ENCODE measurements at places on chromosomes 11 and 22.

GRCh38 chr22:45105281-45105702, 58.4 kb upstream of the NUP50 start:
- no peaks in the 10 kb centered on the region for H3K36me3 ChIP-seq
- peaks cover 5% of the 10 kb centered on the region for H3K4me1 ChIP-seq
- DNase-seq: no peak
- H3K27me3 ChIP-seq: peaks cover 5% of the 10 kb centered on the region
- H3K4me3 ChIP-seq: no peak overlapping the region
- no peak overlapping the region for H3K27ac ChIP-seq

- peaks cover 7% of the 10 kb centered on the region for H3K36me3 ChIP-seq
- no peak overlapping the region for H3K27ac ChIP-seq
- no peak overlapping the region for H3K4me3 ChIP-seq
- peaks cover 5% of the 10 kb centered on the region for H3K27me3 ChIP-seq
Measured at GRCh38 chr11:78304201-78304600, 113.4 kb downstream of the GAB2 start.

GRCh38 chr11:1863352-1864216, 10.7 kb downstream of the LSP1 start:
- peaks cover 3% of the 10 kb centered on the region for H3K4me1 ChIP-seq
- H3K4me3 ChIP-seq: no peak overlapping the region
- no peaks in the 10 kb centered on the region for H3K27me3 ChIP-seq
- H3K27ac ChIP-seq: no peak overlapping the region
- DNase-seq: peak; percentile 56
- no peaks in the 10 kb centered on the region for H3K36me3 ChIP-seq

DNA sequence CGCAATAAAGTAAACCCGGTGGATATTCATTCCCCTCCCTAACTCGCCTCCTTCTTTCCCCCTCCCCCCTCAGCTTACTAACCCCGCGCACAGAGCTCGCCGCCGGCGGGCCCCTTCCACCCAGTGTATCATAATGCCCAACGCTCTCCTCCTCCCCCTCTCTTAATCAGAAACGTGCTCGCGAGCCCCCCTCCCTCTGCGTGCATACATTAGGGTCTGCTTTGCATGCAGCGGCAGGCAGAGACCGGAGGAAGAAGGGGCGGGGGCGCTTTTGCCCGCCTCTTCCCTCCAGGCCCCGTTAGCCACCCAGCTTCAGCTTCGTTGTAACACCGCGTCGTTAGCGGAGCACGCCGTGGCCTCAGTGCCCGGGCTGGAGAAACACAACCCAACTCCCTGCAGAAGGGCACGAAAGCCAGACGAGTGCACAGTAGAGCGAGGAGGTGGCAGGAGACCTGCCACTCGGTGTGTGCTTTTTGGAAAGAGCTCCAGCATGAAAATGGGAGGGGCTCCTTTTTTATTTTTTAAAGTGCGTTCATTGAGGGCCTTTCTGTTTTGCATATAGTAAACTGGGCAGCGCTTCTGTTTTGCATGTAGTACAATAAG, 901 bp upstream of the KMT2A start:
- peak overlapping the region; percentile 86 for H3K4me3 ChIP-seq
- H3K36me3 ChIP-seq: no peaks in the 10 kb centered on the region
- peak; percentile 87 for DNase-seq
- H3K27me3 ChIP-seq: peaks cover 13% of the 10 kb centered on the region

GRCh38 chr11:27688076-27688475, 12.2 kb downstream of the BDNF start:
- peak overlapping the region; percentile 82 for H3K27ac ChIP-seq
- peaks cover 12% of the 10 kb centered on the region for H3K4me1 ChIP-seq
- no peaks in the 10 kb centered on the region for H3K36me3 ChIP-seq
- peak; percentile 29 for DNase-seq
- H3K4me3 ChIP-seq: no peak overlapping the region

DNA sequence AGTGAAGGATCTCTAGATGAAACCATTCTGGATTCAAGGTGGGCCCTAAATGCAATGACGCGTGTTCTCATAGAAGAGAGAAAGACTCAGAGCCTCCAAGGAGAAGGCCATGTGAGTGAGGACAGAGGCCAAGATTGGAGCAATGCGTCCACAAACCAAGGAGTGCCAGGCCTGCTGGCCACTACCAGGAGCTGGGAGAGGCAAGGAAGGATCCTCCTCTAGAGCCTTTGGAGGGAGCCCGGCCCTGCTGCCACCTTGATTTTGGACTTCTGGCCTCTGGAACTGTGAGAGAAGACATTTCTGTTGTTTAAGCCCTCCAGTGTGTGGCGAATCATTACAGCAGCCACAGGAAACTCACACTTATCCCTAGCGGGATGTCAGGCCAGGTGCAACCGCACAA, 52.7 kb upstream of the SHANK2 start:
- no peak overlapping the region for H3K4me3 ChIP-seq
- H3K4me1 ChIP-seq: peaks cover 9% of the 10 kb centered on the region
- H3K36me3 ChIP-seq: peaks cover 4% of the 10 kb centered on the region
- no peak for DNase-seq
- H3K27me3 ChIP-seq: peaks cover 10% of the 10 kb centered on the region

DNA sequence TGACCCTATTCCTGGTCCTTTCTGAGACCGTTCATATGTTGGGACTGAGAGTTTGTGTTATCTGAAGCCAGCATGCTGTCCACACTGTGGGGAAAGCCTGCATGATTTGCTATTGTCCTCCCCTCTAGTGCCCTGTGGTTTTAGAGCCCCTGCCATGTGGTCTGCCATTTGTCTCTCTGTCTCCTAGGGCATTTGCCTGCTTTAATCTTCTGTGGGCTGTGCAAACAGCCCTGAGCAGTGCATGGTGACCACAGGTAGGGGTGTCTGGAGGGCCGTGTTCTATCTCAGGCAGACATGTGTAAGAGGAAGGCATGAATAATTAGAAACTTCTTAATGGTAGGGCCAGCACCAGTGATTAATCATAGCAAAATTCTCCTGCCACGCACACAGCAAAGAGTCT, 23.0 kb downstream of the AMPD3 start:
- peaks cover 4% of the 10 kb centered on the region for H3K4me1 ChIP-seq
- peaks cover 6% of the 10 kb centered on the region for H3K36me3 ChIP-seq
- H3K27me3 ChIP-seq: peaks cover 7% of the 10 kb centered on the region
- H3K4me3 ChIP-seq: no peak overlapping the region
- H3K27ac ChIP-seq: no peak overlapping the region
- DNase-seq: no peak

DNA sequence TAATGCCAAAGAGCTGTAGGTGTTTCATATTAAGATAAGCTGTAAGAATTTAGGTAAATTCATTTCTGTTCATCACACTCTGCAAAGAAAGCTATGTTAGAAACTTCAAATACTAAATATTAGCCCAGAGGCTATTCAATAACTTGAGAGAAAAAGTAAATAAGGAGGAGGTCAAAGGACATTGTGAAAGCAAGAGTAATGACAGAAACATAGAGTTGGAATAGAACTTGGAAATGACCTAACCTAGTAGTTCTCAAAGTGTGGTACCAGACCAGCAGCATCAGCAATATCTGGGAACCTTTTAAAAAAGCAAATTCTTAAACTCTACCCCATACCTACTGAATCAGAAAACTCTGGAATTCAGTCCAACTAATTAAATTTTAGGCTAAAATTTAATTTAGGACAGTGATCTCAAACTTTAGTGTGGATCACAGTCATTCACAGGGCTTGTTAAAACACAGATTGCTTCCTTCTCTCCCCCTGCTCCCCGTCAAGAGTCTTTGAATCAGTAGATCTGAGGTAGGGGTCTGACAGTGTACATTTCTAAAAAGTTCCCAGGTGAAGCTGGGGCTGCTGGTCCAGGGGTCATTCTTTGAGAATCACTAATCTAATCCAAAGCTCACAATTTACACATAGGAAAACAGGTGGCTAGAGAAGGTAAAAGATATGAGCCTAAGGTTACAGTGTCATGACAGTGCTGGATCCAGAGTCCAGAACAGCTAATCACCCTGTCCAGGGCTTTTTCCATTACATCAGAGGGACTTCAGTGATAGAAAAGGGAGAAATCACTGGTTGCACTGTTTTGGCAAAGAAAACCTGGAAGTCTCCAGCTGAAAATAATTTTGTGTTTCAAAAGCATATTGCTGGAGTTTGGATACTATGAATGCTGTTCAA, 241.1 kb downstream of the SOX6 start:
- no peak overlapping the region for H3K4me3 ChIP-seq
- no peak overlapping the region for H3K27ac ChIP-seq
- no peaks in the 10 kb centered on the region for H3K36me3 ChIP-seq
- DNase-seq: no peak
- peaks cover 14% of the 10 kb centered on the region for H3K4me1 ChIP-seq

GRCh38 chr22:29069463-29069862, 3.4 kb upstream of the KREMEN1 start:
- DNase-seq: no peak
- H3K27me3 ChIP-seq: peaks cover 12% of the 10 kb centered on the region

DNA sequence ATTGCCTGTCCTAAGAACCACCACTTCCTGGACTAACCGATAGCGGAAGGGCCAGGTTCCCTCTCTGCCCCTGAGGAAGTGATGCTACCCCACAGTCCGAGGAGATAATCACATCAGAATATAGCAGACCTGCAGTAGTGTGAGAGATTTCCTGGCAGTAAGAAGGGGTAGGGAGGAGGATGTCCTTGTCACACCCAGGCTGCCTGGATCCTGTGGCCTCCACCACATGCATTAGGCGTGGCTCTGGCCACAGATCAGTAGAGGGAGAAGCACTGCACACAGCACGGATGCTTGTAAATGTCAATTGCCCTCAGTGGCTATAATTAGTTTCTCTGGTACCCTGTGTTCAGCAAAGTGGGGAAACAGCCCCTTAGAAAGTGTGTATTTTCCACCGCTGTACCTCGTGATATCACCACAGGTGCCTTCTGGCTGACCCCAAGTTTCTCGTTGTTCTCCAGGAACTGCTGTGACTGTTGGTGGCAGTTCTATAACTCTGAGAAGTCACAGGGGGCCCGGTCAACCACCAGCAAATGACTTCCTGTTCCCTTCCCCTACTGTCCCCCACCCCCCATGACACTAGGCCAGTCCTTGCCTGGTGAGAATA, 61.8 kb downstream of the UBASH3B start:
- no peak for DNase-seq
- H3K4me3 ChIP-seq: no peak overlapping the region
- no peak overlapping the region for H3K27ac ChIP-seq
- peaks cover 5% of the 10 kb centered on the region for H3K4me1 ChIP-seq

DNA sequence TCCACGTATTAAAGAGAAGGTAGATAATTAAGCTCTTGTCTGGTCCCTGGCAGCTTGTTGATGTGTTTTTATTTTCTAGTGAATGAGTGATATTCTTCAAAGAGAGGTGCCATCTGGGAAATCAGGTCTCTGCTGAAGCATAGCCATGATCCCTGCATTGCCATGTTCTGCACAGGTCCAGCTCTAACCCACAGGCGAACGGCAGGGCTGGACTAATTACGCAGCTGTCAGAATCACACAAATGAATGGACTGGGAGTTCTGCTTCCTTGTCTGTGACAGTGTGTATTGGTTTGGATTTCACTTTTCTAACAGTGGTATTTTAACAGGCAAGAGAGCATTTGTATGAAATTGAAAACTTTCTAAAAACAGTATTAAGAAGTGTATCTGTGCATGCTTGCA, 235.6 kb downstream of the FAT3 start:
- no peaks in the 10 kb centered on the region for H3K27me3 ChIP-seq
- no peak overlapping the region for H3K4me3 ChIP-seq
- DNase-seq: no peak

DNA sequence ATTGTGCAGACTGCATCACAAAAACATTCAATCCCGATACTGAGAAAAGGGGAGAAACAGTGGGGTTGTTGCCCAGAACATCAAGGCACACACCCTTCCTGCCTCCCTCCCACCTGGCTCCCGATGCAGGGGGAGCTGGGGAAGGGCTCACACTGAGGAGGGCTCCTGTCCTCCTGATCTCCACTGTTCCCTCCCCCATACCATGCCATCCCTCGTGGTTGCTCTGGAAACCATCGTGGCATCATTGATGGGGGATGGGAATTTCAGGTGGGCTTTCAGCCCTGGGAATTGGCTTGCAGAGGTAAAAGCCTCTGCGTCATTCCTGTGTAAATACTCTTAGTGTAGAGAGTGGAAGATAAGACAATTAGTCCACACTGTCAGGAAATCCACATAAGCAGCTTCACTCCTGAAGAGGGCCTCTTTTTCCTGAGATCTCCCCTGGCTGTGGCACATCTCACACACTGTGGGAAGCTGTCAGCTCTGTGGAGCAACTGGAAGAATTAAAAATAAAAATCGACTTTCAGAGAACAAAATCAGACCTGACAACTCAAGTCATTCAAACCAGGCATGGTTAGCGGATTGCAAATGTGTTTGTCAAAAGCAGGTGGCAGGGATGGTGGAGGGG, 176.0 kb downstream of the CHST1 start:
- H3K27ac ChIP-seq: no peak overlapping the region
- H3K4me1 ChIP-seq: peaks cover 11% of the 10 kb centered on the region
- H3K4me3 ChIP-seq: no peak overlapping the region
- peaks cover 6% of the 10 kb centered on the region for H3K36me3 ChIP-seq
- DNase-seq: no peak
- peaks cover 3% of the 10 kb centered on the region for H3K27me3 ChIP-seq

DNA sequence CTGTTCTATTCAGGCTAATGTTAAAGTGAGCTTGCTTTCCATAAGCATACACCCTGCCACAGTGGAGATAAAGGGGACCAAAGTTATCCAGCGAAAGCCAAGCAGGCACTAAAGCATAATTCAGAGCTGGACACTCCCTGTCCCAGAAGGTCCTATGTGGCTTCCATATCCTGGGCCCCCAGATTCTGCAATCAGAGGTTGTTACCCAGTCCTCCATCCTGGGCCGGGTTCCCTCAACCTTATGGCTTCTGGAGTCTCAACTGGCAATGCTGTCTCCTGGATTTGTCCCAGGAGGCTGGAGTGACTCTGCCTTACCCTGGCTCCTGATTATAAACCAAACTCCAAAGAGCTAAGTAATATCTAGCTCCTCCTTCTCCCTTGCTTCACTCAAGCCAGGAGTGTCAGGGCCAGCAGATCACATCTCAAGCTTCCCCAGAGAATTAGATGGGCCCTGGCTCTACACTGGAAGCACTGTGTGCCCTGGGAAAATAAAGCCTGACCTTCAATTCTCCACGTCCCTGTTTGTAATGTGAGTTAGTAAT, 14.0 kb upstream of the SMIM35 start:
- DNase-seq: no peak
- H3K4me3 ChIP-seq: peak overlapping the region; percentile 74
- H3K36me3 ChIP-seq: peaks cover 4% of the 10 kb centered on the region
- H3K27ac ChIP-seq: peak overlapping the region; percentile 98
- H3K4me1 ChIP-seq: peaks cover 52% of the 10 kb centered on the region
- H3K27me3 ChIP-seq: peaks cover 11% of the 10 kb centered on the region

DNA sequence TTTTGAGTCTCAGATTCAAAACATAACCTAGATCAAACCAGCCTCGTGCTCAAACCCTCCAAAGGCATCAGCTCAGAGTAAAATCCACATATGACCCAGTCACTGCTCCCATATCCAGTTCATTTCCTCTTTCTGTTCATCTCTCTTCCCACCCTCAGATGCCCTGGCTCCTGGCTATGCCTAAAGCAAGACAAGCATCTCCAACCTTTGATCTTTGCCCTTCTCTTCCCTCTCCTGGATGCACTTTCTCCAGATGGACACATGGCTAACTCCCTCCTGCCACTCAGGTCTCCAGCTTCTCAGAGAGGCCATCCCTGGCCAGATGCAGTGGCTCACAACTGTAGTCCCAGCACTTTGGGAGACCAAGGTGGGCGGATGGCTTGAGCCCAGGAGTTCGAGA, 14.3 kb upstream of the CREB3L1 start:
- peaks cover 13% of the 10 kb centered on the region for H3K36me3 ChIP-seq
- no peak overlapping the region for H3K27ac ChIP-seq
- H3K4me3 ChIP-seq: peak overlapping the region; percentile 16
- no peak for DNase-seq
- peaks cover 4% of the 10 kb centered on the region for H3K4me1 ChIP-seq
- peaks cover 10% of the 10 kb centered on the region for H3K27me3 ChIP-seq

- no peaks in the 10 kb centered on the region for H3K36me3 ChIP-seq
- H3K4me3 ChIP-seq: peak overlapping the region; percentile 78
- peak overlapping the region; percentile 95 for H3K27ac ChIP-seq
- H3K4me1 ChIP-seq: peaks cover 36% of the 10 kb centered on the region
Measured at GRCh38 chr22:28021116-28021997, 102.3 kb upstream of the PITPNB start.
